ENCODE measurements at places on chromosomes 16 and 17. TPM values are rescaled to one million over a fixed set of nuclear protein-coding genes. Genes with fewer than 3 reads are reported as not detected.

The TLCD2 gene
- total RNA-seq, result 3.6 TPM

The MYCBPAP gene
- 0.59 TPM for total RNA-seq

The PRSS33 gene
- not detected for total RNA-seq

The HOXB1 gene
- not detected for total RNA-seq

The SPAG5 gene
- total RNA-seq, result 25.5 TPM

The DLX3 gene
- total RNA-seq, result not detected

The RCVRN gene
- total RNA-seq, result not detected

The PRSS21 gene
- total RNA-seq, result not detected

The CETP gene
- not detected for total RNA-seq

The PAQR4 gene
- total RNA-seq, result 4.6 TPM

The KIF19 gene
- total RNA-seq, result not detected

The ABCA6 gene
- total RNA-seq, result 4.5 TPM

The CIBAR2 gene
- not detected for total RNA-seq

The CDRT15 gene
- total RNA-seq, result not detected

The UNC13D gene
- total RNA-seq, result 0.83 TPM

The MT1A gene
- total RNA-seq, result not detected

The SNAI3 gene
- total RNA-seq, result under 0.01 TPM

The CDRT15L2 gene
- not detected for total RNA-seq

The CACNG4 gene
- total RNA-seq, result not detected

The KRT25 gene
- not detected for total RNA-seq

The KRT14 gene
- total RNA-seq, result 0.46 TPM

The CSH1 gene
- total RNA-seq, result not detected

The USH1G gene
- total RNA-seq, result not detected

The VAT1L gene
- 43.1 TPM for total RNA-seq

The TBX6 gene
- not detected for total RNA-seq

The CTRB2 gene
- total RNA-seq, result not detected

The G6PC1 gene
- total RNA-seq, result not detected

The KCNAB3 gene
- 0.88 TPM for total RNA-seq

The EPOP gene
- total RNA-seq, result 0.89 TPM

The ALDH3A1 gene
- total RNA-seq, result not detected

The GDPD1 gene
- total RNA-seq, result 3.4 TPM

The NEK8 gene
- 2.7 TPM for total RNA-seq

The CCL17 gene
- total RNA-seq, result not detected

The CCL16 gene
- not detected for total RNA-seq

The ACLY gene
- total RNA-seq, result 379 TPM

The TAT gene
- not detected for total RNA-seq

The LITAFD gene
- not detected for total RNA-seq

The POLDIP2 gene
- total RNA-seq, result 74.0 TPM

The NOTUM gene
- total RNA-seq, result not detected

The ZNF213 gene
- total RNA-seq, result 8.0 TPM

Measured in smooth muscle cell of the umbilical artery (primary cell).